ENCODE measurements at places on chromosomes 5 and 9.

DNA sequence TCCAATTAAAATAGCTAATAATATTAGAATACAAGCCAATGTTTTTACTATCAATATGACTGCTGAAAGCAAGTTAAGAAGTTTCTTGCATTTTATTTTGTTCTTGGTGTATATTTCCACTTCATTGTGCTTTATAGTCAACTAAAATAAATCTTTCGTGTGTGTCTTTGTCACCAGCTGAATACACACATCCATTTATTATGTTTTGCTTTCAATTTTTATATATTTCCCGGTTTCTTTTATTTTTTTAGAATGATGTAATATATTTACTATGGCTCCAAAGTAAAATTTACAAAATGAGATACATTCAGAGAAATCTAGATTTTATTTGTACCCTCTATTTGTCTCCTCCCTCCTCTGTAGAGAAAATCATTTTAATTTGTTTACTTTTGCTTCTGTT, 495.9 kb upstream of the PAPPA start:
- no peak for DNase-seq

DNA sequence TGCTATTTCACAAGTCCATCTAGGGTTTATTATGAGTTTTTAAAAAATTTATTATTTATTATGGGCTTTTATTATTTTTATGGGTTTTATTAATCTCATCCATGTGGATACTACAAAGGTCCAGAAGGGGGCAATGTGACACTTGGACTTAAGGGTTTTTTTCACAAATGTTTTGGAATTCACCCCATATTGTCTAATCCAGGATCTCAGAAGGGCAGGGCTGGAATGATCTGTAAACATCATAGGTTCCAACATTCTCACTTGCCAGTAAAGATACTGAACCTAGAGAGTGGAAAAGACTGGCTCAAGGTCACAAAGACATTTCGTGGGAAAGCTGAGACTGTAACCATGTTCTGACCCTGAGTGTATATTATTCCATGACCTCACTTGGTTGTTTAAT, 35.6 kb downstream of the NIM1K start:
- no peak for DNase-seq

DNA sequence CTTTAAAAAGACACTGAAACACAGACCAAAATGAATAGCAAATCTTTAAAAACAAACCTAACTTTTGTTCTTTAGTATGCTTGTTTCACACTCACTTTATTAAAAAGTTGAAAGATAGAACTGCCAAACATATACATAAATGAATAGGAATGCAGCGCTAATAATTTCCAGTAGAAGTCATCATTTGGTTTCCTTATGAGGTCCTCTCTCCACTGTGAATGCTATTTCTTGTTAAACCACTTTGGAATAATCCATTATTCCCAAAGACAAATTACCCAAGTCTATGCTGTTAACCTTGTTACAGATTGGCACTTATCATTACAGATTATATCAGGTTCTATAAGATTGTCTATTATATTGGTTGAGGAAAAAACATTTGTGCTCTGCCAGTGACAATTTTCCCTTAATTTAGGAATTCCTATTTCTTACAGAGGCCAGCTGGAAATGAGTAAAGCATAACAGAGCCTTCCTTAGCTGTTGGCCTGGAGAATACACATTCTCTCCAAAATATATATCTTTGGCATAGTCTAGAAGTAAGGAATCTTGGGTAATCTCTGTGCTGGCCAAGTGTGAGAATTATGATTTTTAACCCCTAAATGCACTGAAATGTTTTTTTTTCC, 29.3 kb upstream of the MINAR2 start:
- no peak for DNase-seq

DNA sequence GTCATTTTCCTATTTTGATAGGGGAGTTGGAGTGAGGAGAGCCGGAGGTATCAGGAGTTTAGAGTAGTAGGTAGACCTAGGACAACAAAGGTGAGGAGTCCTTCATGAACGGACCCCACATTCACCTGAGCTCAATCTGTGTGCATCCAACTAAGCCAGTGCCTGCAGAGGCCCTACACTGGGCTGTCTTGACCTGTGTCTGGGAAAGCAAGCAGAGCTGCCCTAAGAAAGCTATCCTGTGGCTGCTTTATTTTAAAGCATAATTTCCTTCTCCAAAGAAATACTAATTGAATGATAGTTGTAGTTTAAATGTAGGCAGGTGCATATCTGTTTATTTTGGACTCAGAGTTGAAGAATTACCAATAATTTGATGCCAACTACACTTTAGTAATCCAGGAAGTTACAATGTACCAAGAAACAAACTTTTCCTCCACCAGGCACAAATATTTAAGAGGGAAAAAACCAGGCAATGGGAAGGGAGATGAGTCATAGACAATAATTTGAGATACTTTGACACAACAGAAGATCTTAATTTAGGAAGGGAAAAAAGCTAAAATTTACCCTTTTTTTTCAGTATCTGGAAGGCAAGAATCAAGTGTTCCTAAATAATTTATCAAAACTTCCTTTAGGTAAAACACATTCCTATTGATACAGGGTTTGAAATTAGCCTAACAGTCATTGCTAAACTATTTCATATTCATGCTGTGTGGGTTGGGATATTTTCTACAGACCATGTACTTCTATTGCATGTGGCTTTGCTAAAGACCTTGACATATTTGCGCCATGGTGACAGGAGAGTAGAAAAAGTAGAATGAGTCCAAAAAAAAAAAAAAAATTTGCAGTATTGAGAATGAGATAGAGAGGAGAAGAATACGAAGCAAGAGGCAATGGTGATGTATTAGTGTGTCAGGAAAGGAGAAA, 376.6 kb upstream of the TUSC1 start:
- DNase-seq: no peak

GRCh38 chr9:2809692-2810419, 34.0 kb downstream of the PUM3 start:
- DNase-seq: no peak

All from esophagus squamous epithelium (tissue), 5 donors.